ENCODE measurements at places on chromosomes 16 and 17.

DNA sequence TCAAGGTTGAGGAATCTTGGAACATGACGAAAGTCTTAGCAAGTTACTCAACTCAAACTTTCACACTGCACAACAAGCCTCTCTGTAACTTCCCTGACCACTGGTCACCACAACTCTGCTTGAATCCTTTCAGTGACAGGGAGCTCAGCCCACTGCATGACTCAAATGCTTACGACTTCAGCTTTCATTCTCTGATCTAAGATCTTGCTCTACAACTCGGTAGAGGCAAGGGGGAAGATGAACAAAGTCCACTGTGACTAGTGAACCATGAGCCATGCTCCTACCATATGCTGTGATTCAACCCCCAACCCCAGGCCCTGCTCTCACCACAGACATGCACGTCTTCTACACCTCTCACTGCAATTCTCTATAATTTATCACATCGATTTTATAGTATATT is 160.9 kb downstream of the SLC39A11 start:
- DNase-seq = no peak

GRCh38 chr16:1491327-1491726 is 1.8 kb upstream of the TELO2 start:
- DNase-seq = no peak

DNA sequence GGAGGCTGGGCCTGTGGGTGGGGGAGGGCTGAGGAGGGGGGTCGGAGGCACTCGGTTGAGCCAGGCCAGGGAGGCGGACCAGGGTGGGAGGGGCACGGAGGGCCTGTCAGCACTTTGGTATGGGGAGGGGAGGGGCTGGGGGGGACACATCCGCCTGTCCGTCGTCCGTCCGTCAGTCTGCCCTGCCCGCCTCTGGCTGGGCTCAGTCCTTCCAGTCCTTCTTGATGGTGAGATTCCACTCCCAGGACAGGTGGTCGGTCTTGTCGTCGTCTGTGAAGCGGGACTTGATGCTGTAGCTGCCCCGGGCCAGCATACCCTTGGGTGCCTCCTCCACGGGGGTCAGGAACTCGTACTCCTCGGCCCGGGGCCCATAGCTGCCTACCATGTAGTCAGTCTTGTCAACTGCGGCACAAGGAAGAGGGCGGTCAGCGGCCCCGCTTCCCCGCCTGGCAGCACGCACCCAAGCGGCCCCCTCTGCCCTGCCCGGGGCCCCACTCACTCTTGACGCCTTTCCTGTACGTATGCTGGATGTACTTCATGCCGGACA is 2.4 kb downstream of the ARHGDIA start:
- no peak for DNase-seq

- no peak for DNase-seq
These were observed 1.2 kb upstream of the MPRIP start for GRCh38 chr17:17041018-17041521.

- no peak for DNase-seq
These were observed 13.0 kb downstream of the TLE7 start for GRCh38 chr16:71428883-71429282.

GRCh38 chr16:87186446-87186845 is 130.7 kb downstream of the C16orf95 start:
- DNase-seq = no peak

DNA sequence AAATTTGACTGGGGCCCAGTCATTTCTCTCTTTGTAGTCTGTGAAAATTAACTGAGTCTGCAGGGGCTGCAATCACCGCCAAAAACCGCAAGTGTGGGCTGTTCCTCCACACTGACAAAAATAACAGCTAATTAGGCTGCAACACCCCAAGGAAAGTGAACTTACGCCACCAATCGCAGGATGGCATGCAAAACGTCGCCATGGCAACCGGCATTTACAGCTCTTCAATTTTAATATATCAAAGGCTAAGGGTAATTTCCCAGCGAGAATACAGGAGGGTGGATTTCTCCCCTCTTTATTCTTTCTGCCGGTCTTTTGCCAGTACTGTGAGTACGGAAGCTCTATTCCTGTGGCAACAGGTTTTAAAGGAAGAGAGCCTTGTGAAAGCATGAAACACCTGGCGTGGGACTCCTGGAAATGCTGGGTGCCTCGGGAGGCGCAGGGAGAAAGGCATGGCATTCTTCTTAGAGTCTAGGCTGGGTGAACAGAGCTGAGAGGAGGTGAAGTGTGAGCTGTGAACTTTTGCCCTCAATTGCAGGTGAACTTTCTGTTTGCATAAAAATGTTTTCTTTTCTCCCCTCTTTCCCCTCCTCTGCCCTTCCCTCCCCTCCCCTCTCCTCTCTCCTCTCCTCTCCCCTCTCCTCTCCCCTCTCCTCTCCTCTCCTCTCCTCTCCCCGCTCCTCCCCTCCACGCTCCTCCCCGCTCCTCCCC is 399.7 kb downstream of the XYLT1 start:
- peak; percentile 84 for DNase-seq

All from activated naive CD8-positive, alpha-beta T cell treated with anti-CD3 and anti-CD28 coated beads, Interleukin-2, amount 50 U/mL, for 24 hours (primary cell).